Upper lobe of right lung (tissue), 1 donor: ENCODE measurements at places on chromosomes 11 and 22. TPM values are rescaled to one million over a fixed set of nuclear protein-coding genes. Genes with fewer than 3 reads are reported as not detected.

P4HA3 gene
- 0.96 TPM for total RNA-seq

IL18 gene
- total RNA-seq, result 49.9 TPM

PAMR1 gene
- total RNA-seq, result 12.4 TPM

MMP8 gene
- not detected for total RNA-seq

HTR3A gene
- total RNA-seq, result not detected

CLMP gene
- total RNA-seq, result 17.6 TPM

MUC5B gene
- 1.2 TPM for total RNA-seq

ANKK1 gene
- total RNA-seq, result not detected

B3GAT1 gene
- 1.2 TPM for total RNA-seq

A4GALT gene
- 25.7 TPM for total RNA-seq

GRCh38 chr11:60859616-60860250, 4.0 kb upstream of the PTGDR2 start:
- no peak for DNase-seq

- DNase-seq, result peak; percentile 87
Measured at GRCh38 chr11:78798663-78799062, 224.0 kb upstream of the NARS2 start.

GRCh38 chr11:119789766-119790407, 60.9 kb upstream of the NECTIN1 start:
- peak; percentile 40 for DNase-seq

GRCh38 chr11:110078923-110079544, 14.2 kb upstream of the ZC3H12C start:
- no peak for DNase-seq

- DNase-seq, result no peak
Measured at GRCh38 chr11:101686514-101686913, 102.7 kb upstream of the TRPC6 start.

- DNase-seq, result no peak
Measured at GRCh38 chr11:8219257-8220021, 44.2 kb downstream of the LMO1 start.

GRCh38 chr11:12800871-12801270, 126.7 kb downstream of the TEAD1 start:
- DNase-seq, result no peak

DNA sequence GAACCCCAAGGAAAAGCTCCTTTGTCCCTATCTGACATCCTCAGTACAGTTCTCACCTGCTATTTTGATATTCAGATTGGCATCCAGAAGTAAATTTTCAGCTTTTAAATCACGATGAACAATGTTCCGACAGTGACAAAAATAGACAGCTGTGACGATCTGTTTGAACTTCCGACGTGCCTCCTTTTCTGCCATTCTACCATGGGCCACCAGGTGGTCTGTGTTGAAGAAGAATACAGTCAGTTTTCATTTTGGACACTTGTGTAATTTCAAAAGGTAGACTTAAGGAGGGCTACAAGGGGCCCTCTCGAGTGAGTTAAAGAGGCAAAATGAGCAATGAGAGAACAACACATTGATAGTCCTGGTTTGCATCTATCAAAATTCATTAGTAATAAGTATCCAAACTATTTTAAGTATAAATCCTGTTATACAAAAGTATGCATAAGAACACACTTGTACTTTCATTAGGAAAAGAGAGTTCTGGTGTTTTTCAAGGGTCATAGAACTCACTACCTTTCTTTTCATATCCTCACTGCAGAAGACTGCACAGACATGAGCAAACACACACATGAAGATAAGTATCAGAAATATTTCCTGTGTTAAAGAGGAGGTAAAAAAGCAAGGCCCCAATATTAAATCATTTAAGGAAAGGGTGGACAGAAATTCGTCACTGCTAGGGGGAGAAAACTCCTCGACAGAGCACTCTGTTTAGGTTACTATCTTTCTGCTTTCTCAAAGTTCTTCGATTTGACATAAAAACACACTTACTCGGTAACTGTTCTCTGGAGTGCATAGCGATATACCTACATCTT, 89.9 kb upstream of the APOA1 start:
- DNase-seq, result no peak

GRCh38 chr11:83835423-83835822, 549.3 kb upstream of the CCDC90B start:
- no peak for DNase-seq

DNA sequence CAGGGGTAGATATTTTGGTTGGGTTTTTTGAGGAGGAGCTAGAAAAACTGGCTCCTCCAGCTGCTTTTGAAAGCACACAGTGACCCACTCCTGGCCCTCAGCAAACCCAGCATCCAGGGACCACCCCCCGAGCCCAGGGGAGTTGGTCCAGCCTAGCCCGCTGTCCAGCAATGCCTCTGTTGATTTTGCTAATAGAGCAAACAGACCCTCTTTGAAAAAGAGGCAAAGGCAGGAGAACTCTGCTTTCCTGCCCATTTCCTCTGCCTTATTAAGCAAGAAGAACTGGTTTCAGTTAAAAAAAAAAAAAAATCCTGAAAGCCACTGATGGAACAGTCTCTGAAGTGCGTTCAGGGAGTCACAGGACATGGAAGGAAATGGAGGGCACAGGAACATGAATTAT, 25.3 kb downstream of the ABTB2 start:
- DNase-seq, result no peak

DNA sequence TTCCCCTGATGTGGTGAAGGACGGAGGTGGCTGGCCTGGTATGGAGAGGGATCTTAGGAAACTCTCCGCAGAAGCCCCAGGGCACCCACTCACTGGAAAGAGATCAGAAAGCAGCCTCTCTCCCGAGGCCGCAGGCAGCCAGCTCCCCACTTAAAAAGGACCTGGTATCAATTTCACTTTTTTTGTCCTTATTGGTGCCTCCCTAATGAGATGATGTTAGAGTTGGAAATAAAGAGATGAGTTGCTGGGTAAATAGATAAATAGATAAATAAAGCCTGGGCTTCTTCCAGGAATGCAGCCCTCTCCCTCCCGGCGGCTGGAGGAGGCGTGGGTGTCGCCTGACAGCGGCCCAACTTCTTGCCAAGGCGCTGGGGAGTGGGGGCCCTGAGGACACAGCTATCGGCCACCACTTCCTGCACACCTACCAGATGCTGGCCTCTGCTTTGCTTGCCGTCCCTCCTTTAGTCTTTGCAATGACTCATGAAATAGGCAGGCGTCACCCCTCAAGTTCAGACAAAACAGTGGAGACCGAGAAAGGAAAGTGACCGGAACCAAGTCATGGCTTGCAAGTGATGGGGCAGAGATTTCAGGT, 42.9 kb downstream of the LINC01488 start:
- peak; percentile 56 for DNase-seq

GRCh38 chr11:125110506-125110905, 920 bp downstream of the TMEM218 start:
- no peak for DNase-seq
